ENCODE measurements at places on chromosomes 11 and 22. TPM values are rescaled to one million over a fixed set of nuclear protein-coding genes. Genes with fewer than 3 reads are reported as not detected.

The PNPLA5 gene
- total RNA-seq = not detected

The ENTHD1 gene
- total RNA-seq = not detected

The BTBD18 gene
- not detected for total RNA-seq

The MMP10 gene
- total RNA-seq = not detected

The P2RX6 gene
- 1.7 TPM for total RNA-seq

The CCDC81 gene
- total RNA-seq = not detected

The TSPAN18 gene
- 12.8 TPM for total RNA-seq

The LRFN4 gene
- 8.1 TPM for total RNA-seq

The MGAT3 gene
- total RNA-seq = 0.98 TPM

The SGSM1 gene
- total RNA-seq = 2.9 TPM

The CNIH2 gene
- 3.2 TPM for total RNA-seq

The VPREB3 gene
- not detected for total RNA-seq

The CASP1 gene
- 23.3 TPM for total RNA-seq

The SLC22A8 gene
- total RNA-seq = not detected

The NXPE2 gene
- total RNA-seq = not detected

The PPFIA1 gene
- 54.3 TPM for total RNA-seq

The UBQLNL gene
- 0.98 TPM for total RNA-seq

The REXO2 gene
- total RNA-seq = 146 TPM

The ACR gene
- total RNA-seq = not detected

The KCNE3 gene
- 5.2 TPM for total RNA-seq

The CDC42BPG gene
- total RNA-seq = 13.0 TPM

The CCDC179 gene
- total RNA-seq = not detected

The BAIAP2L2 gene
- not detected for total RNA-seq

The VSIG10L2 gene
- total RNA-seq = 28.2 TPM

The FGF3 gene
- total RNA-seq = not detected

The CD59 gene
- total RNA-seq = 272 TPM

The KRTAP5-8 gene
- total RNA-seq = not detected

The FAM111B gene
- 1.2 TPM for total RNA-seq

The TRIM22 gene
- total RNA-seq = 32.7 TPM

The SYT9 gene
- total RNA-seq = 2.9 TPM

The DLG2 gene
- total RNA-seq = 10.1 TPM

The NFRKB gene
- total RNA-seq = 66.3 TPM

The PHOX2A gene
- total RNA-seq = 3.4 TPM

The MUC5AC gene
- not detected for total RNA-seq

The PATE1 gene
- total RNA-seq = not detected

The SBF2 gene
- total RNA-seq = 69.5 TPM

The SLC6A5 gene
- not detected for total RNA-seq

The NCR3LG1 gene
- 2.2 TPM for total RNA-seq

The OR51E1 gene
- total RNA-seq = 0.25 TPM

The FOLR1 gene
- not detected for total RNA-seq

The TRIM6 gene
- 3.9 TPM for total RNA-seq

The LINC01488 gene
- total RNA-seq = not detected
